Cortex of kidney (tissue), 1 donor: ENCODE measurements at places on chromosomes 6 and 20.

DNA sequence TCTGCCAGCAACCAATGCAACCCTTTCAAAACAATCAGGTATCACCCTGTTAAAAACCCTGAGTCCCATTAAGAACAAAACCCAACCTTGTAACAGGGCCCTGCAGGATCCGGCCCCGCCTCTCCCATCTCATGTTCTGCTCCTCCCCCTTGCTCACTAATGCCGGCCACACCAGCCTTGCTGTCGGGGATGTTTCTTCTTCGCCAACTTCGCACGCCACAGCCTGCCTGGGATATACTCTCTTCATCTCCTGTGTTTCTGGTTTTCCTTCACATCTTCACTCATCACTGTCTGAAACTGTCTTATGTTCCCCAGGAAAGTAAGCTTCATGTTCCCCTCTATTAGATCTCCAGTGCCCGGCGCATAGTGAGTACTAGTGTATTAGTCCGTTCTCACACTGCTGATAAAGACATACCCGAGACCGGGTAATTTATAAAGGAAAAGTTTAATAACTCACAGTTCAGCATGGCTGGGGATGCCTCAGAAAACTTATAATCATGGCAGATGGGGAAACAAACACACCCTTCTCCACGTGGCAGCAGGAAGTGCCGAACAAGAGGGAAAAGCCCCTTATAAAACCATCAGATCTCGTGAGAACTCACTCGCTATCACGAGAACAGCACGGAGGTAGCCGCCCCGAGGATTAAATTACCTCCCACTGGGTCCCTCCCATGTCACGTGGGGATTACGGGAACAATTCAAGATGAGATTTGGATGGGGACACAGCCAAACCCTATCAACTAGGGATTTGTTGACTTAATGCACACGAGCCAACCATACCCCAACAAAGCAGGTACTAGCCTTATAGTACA, 5.1 kb downstream of the TP53RK start:
- DNase-seq, result no peak

DNA sequence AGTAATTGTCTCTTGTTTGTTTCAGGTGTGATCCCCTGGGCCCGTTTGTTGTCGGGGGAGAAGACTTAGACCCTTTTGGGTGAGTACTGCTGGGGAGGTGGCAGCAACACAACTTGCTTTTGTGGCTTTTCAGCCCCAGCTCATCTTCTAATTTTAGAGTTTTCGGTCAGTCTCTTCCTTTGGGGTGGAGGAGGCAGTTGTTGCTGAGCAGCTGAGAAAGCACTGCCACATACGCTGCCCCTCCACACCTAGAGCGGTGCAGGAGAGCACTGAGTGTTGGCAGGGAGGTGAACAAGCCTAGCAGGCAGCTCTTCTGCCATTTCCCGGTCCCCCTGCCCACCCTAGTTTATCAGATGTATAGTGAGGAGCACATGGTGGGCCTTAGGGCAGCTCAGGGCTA, 21.7 kb downstream of the TMEM74B start:
- DNase-seq, result no peak

GRCh38 chr6:81901551-81901966, 149.1 kb upstream of the TENT5A start:
- DNase-seq, result no peak

GRCh38 chr6:9745476-9745875, 669.4 kb downstream of the TFAP2A start:
- DNase-seq, result no peak

- no peak for DNase-seq
These were observed 22.8 kb upstream of the EPM2A start for GRCh38 chr6:145758113-145758512.

DNA sequence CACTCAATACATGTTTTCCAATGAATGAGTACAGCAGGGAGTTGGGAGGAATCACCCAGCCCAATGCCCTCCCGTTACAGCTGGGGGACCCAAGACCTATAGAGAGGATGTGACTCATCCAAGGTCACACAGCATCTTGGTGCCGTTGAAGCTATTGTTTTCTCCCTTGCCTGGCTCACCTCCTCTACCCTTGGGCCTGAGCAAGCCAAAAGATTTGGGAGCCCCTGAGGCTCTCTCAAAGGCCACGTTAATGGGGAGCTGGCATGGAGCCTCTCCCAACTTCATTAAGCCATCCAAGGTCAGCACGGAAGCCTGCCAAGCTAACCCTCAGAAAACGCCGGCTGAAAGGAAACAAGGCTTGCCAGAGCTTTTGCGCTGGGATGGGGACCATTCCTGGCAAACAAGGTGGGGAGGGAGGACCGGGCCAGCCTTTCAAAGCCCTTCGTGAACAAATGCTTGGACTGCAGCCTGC, 30.4 kb downstream of the KCNB1 start:
- no peak for DNase-seq

GRCh38 chr6:143700684-143701348, 23.1 kb downstream of the PHACTR2 start:
- DNase-seq, result no peak

- no peak for DNase-seq
These were observed 958.2 kb upstream of the ADGRB3 start for GRCh38 chr6:67676892-67677291.

DNA sequence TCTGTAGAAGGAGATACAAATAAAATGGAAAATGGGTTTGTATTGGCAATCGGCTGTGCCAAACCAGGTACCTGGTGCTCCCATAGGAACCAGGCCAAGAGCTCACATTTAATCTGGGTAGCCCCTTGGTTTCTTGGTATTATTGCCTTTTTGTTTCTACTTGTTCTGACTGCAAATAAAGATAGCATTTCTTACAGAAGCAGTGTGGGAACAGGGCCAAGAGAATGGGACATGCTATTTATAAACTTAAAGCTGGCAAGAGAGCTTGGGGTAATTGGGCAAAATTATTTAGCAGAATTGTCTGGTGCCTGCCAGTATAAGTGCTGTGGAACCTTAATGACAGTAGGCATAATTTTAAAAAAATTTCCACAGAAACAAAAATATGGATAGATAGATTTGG, 113.5 kb upstream of the GLP1R start:
- no peak for DNase-seq

- no peak for DNase-seq
These were observed 13.2 kb downstream of the QKI start for GRCh38 chr6:163427498-163428254.

DNA sequence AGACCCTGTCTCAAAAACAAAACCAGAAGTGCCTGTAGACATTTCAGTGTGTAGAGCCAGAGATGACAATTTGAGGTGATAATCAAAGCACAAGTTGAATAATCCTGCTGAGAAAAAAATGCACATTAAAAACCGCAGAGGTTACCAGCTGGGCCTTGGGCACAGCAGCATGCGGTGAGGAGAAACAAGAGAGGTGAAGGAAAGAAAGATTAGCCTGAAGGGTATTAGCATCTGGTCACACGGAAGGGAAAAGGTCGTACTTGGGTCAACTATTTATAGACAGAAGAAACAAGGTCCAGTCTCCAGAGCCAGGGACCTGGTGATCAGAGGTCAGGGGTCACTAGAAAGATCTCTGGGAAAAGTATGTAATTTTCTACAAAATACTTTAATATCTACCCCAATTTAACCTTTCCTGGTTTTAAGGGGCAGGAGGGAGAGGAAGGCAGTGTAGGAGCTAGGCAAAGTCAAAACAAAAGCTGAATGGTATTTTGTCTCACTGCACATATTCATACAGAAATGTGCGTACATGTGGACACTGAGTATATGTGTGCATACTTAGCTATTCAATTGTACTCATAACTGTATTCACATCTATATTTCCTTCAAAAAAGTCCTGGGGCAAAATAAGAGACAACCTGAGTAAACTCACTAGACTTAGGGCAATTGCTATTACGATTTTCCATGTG, 10.1 kb downstream of the MAP7 start:
- DNase-seq, result no peak

GRCh38 chr6:39433630-39434029, 111.1 kb upstream of the KCNK16 start:
- DNase-seq, result no peak

DNA sequence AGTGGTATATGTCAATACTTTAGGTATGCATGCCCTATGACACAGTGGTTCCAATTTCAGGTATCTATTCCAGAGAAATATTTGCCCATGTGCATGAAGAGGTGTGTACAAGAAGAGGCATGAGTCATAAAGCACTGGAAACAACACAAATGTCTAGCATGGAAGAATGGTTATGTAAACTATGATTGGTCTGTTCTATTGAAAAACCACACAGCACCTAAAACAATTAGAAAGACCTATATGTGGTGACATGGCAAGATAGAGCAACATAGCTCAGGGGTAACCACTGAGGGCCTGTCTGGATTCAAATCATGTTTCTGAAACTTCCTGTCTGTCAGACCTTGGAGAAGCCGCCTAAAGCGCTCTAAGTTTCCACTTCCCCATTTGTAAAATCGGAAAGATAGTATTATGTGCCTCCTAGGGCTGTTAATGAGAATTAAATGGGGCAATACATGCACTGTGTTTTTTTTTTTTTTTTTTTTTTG, 76.0 kb upstream of the SHLD1 start:
- DNase-seq, result no peak

- no peak for DNase-seq
These were observed 52.8 kb upstream of the BMP6 start for GRCh38 chr6:7673063-7673536.

DNA sequence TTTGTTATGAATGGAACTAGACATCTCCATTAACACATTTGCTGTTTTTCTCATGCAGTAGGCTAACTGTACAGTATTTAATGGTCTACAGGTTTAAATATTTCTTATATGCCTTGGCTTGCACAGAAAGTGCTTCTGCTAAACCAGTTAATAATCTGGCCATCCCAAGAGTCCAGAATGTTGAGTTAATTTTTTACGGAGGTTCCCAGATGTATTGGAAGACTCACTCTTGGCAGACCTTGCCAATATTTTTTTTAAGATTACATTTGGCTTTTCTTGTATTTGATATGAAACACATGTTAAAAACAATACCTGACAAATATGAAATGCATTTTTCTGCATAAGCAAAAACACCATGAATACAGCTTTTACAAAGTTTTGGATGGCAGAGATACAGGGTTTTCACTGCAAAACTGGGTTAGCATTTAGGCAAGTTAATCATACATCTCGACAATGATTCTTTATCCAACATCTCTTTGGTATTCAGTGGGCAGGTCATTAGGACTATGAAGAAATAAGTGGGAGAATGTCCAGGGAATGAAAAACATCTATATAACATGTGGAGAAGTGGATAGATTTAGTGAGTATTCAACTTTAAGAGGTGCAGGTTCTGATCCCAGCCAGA, 94.0 kb downstream of the SGK1 start:
- no peak for DNase-seq

DNA sequence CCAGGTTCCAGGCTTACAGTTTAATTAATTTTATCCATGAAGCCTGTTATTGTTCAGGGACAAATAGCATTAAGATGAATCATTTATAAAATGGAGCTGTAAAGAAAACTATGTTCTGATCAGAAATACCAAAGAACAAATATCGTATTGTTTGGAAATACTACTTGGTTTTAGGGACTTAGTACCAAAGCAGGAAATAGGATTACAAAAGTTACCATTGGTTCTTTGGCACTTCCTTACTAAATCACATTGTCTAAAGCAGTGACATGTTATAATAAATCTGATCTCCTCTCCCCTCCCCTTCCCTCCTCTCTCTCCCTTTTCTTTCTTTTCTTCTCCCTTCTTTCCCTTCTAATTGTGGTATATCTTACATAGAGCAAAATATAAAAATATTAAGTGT, 29.6 kb downstream of the CRYBG1 start:
- no peak for DNase-seq

DNA sequence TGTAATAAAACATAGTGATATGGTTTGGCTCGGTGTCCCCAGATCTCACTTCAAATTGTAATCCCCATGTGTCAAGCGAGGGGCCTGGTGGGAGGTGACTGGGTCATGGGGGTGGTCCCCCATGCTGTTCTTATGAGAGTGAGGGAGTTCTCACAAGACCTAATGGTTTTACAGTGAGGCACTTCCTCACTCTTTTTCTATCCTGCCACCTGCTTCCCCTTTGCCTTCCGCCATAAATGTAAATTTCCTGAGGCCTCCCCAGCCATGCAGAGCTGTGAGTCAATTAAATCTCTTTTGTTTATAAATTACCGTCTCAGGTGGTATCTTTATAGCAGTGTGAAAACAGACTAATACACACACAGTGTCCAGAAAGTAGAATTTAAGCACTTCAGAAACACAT, 78.5 kb downstream of the REPS1 start:
- no peak for DNase-seq

DNA sequence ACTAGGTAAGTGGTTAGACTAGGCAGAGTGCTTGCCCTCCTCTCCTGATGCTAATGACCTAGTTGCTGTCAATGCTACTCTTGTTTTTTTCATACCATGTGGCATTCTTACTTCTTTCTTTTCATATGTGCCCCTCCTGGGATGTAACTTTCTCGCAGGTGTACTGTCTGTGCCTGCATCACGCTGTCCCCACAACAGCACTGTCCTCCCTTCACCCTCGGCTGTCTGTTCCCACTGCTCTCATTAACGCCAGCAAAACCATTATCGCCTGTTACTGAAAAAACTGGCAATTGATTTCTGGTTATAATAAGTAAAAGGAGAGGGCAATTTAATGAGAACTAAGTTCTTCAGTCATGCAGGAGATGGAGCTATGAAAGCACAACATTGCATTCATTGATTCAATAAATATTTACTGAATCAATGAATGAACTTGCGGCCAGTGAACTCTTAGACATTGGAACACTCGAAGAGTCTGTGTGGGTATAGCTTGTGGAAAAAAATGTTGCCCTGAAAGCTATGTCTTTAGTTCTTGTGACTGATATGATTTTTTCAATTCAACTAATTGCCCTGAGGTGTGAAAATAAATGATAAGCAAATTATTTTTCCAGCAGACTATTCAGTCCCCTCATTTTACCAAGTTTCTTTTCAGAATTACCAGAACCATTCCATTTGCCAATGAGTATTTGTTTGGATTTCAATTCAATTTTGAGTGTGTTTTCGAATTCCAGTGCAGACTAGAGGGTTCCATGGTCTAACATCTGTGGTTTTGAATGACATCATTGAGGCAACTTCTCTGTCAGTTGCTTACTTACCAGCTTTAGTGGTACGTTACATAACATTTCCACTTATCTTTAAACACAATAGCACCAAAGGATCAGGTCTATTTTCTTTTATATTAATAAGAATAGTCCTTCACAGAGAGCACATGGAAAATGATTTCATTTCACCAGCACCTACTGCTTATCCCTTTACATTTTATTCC, 2.1 kb downstream of the SLC17A4 start:
- no peak for DNase-seq

GRCh38 chr6:54987633-54988290, 141.2 kb downstream of the FAM83B start:
- DNase-seq, result no peak

DNA sequence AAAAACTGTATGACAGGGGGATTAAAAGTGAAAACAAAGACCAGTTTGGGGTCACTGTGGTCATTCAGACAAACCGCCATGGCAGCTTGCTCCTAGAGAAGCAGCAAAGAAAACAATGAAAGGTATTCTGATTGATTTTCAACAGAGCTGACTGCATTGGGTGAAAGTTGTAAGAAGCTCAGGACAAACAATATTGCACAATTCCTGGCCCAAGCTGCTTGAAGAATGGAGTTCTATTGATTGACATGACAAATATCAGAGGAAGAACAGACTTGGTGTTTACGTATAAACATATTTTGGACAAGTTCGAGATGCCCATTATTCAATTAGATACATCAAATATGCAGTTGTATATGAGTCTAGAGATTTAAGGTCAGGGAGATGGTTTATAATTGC, 62.0 kb downstream of the TRIM38 start:
- no peak for DNase-seq
